ENCODE measurements at places on chromosomes 2 and 18. TPM values are rescaled to one million over a fixed set of nuclear protein-coding genes. Genes with fewer than 3 reads are reported as not detected.

DNA sequence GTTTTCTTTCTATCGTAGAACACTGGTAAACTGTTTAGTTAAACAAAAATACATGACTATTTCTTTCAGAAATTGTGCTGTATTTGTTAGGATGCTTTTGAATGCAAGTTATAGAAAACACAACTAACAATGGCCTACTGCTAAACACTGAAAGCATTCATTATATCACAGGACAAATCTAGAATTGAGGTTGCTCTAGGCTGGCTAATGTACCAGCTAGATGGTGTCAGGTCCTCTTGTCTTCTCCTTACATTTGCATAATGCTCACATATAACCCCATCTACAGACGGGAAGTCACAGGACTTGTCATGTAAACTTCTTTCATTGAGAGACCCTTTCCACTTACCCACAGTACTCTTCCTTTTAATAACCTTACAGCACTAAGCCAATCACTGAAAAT is 586.8 kb downstream of the DSC3 start:
- H3K36me3 ChIP-seq: no peaks in the 10 kb centered on the region
- H3K27ac ChIP-seq: no peak overlapping the region
- no peak overlapping the region for H3K4me3 ChIP-seq
- no peaks in the 10 kb centered on the region for H3K27me3 ChIP-seq
- H3K4me1 ChIP-seq: no peaks in the 10 kb centered on the region

DNA sequence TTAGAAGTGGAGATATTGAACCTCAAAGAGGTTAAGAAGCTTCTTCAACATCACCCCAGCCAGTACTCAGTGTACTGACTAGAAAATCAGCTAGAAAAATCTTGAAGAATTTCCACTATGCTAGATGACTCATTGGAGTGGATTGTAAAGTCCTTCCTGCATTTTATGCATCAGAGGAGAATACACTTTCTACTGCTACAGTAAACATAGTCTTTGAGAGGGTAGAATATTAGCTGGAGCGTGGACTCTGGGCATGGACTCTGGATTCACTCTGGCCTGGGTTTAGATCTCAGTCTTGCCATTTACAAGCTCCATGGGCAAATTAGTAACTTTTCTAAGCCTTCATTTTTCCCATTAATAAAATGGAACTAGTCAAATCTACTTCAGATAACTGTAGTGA is 215.9 kb downstream of the IRS1 start:
- no peak overlapping the region for H3K4me3 ChIP-seq
- no peak for DNase-seq
- peak overlapping the region; percentile 56 for H3K27ac ChIP-seq
- peaks cover 13% of the 10 kb centered on the region for H3K4me1 ChIP-seq

- peaks cover 2% of the 10 kb centered on the region for H3K36me3 ChIP-seq
- no peaks in the 10 kb centered on the region for H3K4me1 ChIP-seq
- H3K27me3 ChIP-seq: no peaks in the 10 kb centered on the region
- H3K4me3 ChIP-seq: no peak overlapping the region
- H3K27ac ChIP-seq: no peak overlapping the region
- DNase-seq: no peak
Measured at GRCh38 chr2:119943058-119943457, 69.8 kb upstream of the EPB41L5 start.

The RFX8 gene
- 0.28 TPM for total RNA-seq

The ACVR2A gene
- 18.4 TPM for total RNA-seq

The SCG2 gene
- 0.57 TPM for total RNA-seq

The KCNIP3 gene
- 27.6 TPM for total RNA-seq

Measured in kidney (tissue), 22 donors.